WERI-Rb-1 (cell line): ENCODE measurements at places on chromosomes 4 and X.

DNA sequence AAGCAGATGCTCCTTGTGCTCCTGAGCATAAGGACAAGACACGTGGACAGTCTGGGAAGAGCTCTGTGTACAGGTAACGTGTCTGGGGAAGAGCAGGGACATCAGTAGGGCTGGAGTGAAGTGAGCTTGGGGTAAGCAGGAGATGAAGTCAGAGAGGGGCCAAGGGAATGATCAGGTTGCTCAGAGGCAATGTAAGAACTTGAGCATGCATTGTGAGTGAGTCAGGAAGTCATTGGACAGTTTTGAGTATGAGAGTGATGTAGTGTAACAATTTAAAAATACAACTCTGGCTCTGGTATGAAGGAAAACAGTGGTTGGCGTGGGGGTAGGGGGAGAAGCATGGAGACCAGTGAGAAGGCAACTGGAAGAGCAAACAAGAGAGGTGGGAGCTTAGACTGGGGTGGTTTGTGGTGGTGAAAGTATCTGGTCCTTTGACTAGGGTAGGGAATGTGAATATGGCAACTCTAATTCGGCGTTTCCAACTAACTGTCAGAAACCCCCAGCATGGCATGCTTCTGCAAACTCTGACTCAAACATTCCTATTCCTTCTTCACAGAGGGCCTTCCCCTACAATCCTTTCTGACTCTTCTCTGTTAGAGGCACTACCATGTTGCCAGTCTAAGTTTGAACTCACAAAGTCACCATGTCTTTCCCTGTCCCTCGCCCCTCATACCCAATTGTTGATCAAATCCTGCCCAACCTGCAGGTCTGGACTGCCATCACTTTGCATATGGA lies 57.2 kb downstream of the STBD1 start:
- DNase-seq = no peak

GRCh38 chrX:131762802-131763234 lies 218.9 kb downstream of the OR13H1 start:
- peak; percentile 80 for DNase-seq

DNA sequence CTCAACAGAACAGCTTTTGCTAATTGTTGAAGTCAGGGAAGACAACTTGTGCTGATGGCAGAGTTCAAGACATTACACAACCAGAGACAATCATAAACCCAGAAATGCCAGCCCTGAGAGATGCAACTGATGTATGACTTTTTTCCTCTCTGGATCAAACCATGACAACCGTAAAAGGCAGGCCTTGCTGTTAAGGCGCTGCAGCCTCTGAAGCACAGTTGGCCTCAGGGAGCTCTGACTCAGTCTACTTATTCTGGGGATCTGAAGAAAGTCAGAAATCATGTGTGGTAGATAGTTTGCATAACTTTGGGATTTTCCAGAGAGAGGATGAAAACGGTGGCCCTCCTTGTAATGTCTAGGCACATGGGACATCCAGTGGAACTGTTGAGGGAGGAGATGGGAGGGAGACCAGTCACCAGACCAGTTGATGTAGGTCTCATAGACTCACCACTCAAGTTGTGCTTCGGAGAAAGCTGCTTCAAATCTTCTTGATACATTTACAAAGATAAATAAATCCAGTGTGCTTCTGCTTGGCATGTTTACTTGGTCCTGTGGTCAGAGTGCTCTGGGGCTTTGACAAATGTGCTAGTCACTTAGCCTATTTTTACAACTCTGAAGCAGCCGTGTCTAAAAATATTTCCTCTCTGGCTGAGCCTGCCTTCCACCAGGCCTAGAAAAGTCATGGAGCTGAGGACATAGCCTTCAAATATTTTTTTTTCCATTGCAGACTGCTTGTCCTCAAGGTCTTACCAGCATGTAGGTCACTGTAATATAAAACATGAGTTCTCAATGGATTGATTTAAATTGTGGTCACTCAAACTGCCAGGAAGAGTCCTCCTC lies 7.5 kb downstream of the HADH start:
- DNase-seq = no peak

GRCh38 chr4:186761393-186761792 lies 37.7 kb upstream of the FAT1 start:
- no peak for DNase-seq

DNA sequence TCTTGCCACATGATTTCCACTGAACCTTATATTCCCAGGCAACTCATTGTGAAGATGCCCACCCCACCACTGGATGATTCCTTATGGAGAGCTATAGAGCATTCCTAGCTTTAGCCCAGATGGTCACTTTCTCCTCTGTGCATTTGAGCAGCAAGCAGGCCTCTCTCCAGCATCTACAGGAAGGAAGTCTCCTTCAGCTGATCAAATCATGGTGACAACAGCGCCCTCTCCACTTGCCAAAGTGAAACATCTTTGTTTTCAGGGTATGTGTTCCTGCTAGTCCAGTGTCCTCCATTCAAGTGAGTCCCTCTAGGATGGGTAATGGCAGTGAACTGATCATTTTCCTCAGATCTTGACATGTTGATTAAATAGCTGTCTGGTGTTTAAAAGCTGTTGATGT lies 10.9 kb upstream of the SYTL5 start:
- peak; percentile 9 for DNase-seq

DNA sequence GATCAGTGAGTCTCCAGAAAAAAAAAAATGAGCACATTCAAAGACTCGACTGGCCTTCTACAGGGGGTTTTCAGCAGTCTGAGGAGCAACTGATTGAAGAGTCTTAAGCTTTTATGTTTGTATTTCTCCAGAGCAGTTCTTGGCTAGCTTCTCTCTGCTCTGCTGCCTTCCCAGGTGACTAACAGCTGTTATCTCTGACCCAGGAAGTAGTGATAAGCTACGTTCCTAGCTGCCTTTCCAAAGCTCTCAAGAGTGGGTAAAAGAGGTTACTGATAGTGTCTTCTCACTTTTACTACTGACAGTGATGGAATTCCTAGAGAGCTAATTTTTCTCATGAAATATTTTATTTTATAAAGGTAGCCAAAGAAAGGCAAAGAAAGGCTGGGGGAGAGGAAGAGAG lies 66.6 kb downstream of the ENOX2 start:
- DNase-seq = no peak

GRCh38 chr4:113781439-113782040 lies 20.0 kb upstream of the CAMK2D start:
- no peak for DNase-seq

DNA sequence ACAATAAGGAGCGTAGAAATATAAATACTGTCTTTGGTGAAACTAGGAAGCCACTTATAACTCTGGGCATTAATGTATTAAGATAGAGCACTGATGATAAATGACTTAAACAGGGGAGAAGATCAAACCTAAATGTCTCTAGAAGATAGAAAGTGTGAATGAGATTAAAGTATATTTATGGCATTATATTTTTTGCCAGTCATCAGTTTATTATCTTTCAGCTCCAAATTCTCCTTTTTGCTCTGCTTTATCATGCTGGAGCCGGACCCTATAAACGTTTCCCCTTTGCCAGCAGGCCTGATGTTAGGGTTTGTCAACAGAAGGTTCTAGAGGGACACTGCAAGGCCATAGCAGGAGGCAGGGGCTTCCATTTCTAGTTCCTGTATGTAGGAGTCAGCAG lies 76.4 kb downstream of the TBC1D19 start:
- DNase-seq = no peak

DNA sequence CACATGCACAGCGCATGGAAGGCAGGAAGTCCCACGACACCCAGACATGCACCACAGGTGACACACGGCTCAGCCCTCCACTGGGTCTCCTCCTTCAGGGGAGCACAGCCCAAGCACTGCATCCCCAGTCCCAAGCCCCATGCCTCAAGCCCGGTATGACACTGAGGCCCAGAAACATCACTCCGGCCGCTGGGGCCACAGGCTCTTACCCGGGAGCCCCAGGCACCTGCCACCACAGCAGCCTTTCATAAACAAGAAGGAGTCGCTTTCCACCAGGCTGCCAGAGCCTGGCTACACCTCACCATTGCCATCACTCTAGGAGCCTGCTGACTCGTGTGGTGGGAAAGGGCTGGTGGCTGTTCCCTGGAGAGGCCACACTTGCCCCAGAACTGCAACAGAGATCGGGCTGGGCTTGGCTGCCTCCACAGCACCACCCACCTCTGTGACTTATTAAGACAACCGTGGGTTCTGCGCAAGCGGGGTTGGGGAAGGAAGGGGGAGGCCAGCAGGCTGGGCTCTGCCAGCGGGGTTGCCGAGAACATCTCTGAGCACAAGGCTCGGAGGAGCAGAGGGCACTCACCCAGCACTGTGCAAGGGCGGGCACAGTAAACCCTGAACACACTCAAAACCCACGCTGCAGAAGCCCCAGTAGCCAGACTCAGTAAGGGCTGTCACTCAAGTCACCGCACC lies 4.5 kb downstream of the HAUS7 start:
- DNase-seq = no peak

DNA sequence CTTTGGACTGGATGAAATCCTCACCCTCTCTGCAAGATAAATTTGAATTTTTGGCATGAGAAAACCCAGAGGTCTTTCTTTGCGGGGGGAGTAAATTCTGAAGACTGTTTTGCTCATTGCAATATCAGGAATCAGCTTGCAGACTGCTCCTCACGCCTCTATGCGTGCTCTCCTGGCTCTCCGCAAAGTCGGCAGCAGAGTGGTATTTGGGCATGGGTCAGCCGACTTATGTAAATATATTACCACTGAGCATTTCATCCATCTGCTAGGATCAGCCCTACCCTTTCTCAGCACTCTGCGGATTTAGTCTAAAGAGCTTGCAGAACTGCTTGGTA lies 288.0 kb downstream of the ASMT start:
- DNase-seq = peak; percentile 70

DNA sequence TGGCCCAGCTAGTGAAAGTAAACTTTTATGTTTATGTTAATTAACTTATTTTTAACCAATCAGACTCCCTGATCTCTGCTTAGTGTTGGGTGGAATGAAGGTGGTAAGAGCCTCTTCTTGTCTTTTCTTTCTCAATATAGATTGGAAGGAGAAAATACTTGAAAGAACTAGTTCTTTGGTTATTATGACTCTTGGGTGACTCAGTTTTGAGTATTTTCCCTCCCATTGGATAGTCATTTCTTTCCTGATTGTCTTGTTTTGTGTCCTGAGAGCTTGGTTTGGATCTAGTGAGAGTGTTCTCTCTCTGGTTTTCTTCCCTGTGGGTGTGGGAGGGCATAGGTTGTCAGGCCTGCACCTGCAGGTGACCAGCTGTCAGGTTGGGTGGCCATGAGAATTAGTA lies 172.0 kb upstream of the GLRA2 start:
- DNase-seq = no peak
